ENCODE measurements at places on chromosomes 1 and 21.
A peak's percentile ranks its signal among the peaks of the same experiment; 100 is the strongest.

DNA sequence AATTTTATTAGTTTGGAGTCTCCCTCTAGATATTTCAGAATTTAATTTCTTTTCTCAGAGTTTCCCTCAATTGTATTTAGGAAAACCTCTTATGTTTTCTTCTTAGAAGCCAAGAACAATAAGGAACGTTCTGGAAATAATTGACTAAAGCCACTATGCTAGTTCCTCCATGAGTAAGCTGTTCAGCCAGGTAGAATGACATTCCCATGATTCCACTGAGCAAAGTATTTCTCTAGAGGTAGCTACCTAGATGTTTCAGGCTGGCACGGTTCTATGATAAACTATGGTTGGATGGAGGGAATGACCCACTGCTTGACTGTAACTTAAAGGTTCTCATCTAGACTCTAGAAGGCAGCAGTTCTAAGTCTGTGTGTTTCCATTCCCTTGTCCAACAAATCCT lies 62.4 kb downstream of the CLDN17 start:
- no peaks in the 10 kb centered on the region for H3K36me3 ChIP-seq
- no peaks in the 10 kb centered on the region for H3K27me3 ChIP-seq
- no peak overlapping the region for H3K4me3 ChIP-seq
- DNase-seq = no peak

DNA sequence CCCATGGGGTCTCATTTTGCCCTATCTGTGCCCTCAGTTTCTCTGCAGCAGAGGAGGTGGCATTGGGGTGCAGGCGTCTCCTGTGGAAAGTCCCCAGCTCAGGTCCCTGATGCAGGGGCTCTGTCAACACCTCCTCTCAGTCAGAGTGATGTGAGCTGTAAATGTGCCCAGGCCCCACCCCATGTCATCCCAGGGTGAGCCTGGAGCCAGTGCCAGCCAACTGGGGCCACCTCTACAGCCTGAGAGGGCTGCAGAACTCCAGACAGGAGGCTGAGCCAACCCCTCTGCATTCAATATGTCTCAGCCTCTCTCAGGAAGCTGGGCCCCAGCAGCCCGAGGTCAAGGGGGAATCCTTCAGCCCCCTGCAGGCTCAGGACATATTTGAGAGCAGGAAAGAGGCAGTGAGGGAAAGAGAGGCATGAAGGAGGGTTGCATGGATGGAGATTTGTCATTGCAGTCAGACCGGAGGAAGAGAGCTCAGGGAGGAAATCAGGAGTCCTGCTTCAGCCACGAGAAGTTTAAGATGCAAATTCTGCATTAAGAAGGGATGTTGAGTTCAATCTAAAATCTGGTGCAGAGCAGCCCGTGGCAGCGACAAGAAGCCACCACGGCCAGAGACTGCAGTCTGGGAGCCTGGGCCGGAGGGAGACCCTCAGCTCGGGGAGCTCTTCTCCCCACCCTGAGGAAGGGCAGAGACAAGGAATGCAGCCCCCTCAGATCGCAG lies 288.2 kb upstream of the VAMP3 start:
- H3K27ac ChIP-seq = no peak overlapping the region
- no peaks in the 10 kb centered on the region for H3K36me3 ChIP-seq
- DNase-seq = no peak

DNA sequence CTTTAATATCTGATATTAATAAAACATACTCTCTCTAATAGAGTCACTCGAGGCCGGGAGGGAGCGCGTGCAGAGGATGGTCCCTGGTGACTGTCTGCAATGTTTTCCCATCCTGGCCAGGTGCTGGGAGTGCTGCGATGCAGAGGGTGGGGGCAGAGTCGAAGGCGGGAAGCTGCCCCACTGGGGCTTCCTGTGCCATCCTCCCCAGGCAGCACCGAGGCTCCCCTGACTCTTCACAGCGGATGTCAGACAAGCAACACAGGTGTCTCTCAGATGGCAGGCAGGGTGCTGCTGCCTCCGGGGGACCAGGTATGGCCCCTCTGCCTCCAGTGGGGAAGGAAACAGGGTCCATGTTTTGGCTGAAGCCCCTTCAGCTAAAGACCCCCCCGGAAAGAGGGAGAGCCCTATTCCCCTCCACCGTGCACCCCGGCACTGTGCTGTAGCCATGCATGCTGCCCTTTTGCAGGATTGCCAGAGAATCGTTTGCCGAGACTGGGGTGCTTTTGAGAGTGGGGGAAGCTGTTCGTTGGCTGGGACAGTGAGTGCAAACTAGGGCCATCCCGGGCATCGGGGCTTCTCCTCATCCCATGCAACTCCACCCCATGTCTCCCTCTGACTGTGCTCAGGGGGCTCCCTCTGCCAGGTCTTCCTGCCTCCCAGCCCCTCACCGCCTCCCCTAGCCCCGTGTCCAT lies 32.1 kb upstream of the TTC34 start:
- H3K4me1 ChIP-seq = no peaks in the 10 kb centered on the region
- H3K27me3 ChIP-seq = no peaks in the 10 kb centered on the region
- no peak overlapping the region for H3K4me3 ChIP-seq
- DNase-seq = no peak

- H3K27me3 ChIP-seq = no peaks in the 10 kb centered on the region
- no peaks in the 10 kb centered on the region for H3K36me3 ChIP-seq
- DNase-seq = no peak
- no peak overlapping the region for H3K27ac ChIP-seq
These were observed 126.4 kb downstream of the TENT5C start for GRCh38 chr1:117732065-117732797.

DNA sequence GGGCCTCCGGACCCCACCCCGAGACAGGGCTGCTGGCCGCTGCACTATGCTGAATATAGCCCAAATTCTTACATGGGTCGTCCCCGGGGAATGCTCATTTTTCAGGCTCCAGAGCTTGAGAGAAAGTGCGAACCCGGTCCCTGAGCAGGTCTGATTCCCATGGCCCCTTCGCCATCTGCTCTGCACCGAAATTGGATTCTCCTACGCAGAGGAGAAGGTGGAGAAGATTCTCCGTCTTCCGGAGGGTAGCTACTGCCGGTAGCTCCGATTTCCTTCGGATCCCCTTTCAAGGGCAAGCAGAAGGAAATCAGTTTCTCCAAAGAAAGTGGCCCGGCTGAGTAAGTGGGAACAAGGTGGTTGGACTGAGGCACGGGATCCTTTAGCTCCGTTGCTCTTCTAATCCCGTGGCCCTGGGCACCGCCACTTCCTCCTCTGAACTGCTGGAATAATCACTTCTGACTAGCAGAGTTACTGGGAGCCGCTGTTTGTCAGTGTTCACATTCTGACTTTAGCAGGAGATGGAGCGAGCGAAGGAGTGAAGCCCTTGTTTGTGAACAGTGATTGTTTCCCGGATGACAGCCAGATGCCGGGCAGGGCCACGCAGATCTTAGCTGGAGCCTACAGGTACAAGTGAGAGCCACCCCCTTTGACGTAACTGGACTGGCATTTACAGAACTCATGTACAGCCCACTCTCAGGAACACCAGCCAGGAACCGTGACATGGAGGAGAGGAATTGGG lies 1.1 kb upstream of the ZNF496 start:
- peaks cover 4% of the 10 kb centered on the region for H3K27me3 ChIP-seq
- no peak overlapping the region for H3K27ac ChIP-seq
- H3K4me1 ChIP-seq = peaks cover 17% of the 10 kb centered on the region
- H3K4me3 ChIP-seq = peak overlapping the region; percentile 83

- H3K27ac ChIP-seq = peak overlapping the region; percentile 77
- no peaks in the 10 kb centered on the region for H3K27me3 ChIP-seq
- peaks cover 19% of the 10 kb centered on the region for H3K4me1 ChIP-seq
- H3K36me3 ChIP-seq = peaks cover 41% of the 10 kb centered on the region
- DNase-seq = no peak
- H3K4me3 ChIP-seq = peak overlapping the region; percentile 31
These were observed 644 bp upstream of the MRPL24 start for GRCh38 chr1:156741481-156741983.
